ENCODE measurements at places on chromosomes 1 and 21.
A peak's percentile ranks its signal among the peaks of the same experiment; 100 is the strongest.

DNA sequence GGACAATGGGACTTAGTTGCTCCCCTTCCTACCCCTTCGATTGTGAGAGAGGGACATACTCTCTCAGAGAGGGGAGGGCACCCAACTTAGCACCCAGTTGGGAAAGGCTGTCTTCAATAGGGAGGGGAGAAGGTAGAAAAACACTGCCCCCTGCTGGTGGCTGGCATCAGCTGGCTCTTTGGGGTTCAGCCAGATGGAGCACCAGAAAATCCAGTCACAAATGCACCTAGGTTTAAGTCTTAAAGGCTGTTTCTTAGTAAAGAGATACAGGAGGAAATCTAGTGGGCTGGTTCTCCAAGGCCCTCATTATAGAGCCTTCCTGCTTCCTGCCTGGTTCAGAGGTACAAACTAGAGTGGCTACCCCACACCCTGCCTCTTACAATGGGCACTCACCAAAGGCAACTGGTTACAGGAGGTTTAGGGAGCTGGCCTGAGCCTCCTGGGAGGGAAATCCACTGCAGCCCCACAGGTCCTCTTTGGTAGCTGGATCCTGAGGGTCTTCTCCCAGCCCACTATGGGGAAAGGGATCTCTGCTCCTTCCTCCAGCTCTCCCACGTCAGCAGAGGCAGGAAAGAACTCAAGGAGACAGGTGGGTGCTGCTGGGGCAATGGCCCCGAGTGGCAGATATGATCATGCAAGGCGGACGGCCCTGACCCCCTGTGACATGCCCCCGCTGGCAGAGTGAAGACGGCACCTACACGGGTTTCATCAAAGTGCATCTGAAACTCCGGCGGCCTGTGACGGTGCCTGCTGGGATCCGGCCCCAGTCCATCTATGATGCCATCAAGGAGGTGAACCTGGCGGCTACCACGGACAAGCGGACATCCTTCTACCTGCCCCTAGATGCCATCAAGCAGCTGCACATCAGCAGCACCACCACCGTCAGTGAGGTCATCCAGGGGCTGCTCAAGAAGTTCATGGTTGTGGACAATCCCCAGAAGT, 28.3 kb downstream of the EIF2D start:
- DNase-seq, result peak; percentile 76

- no peak for DNase-seq
Observed at GRCh38 chr1:206001476-206001888, 1.7 kb downstream of the RAB7B start.

- DNase-seq, result no peak
Observed at GRCh38 chr1:2276803-2277580, 48.9 kb downstream of the SKI start.

DNA sequence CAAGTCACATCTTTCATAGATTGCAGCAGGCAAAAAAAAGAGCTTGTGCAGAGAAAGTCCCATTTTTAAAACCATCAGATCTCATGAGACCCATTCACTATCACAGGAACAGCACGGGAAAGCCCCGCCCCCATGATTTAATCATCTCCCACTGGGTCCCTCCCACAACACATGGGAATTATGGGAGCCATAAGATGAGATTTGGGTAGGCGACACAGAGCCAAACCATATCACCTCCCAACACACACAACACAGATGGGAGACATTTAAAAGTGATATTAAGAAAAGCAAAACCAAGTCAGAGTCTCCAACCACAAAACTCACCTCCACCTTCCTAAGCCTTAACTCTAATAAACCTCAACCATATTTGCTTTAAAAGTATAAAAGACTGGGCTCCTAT, 61.5 kb upstream of the TIAM1 start:
- DNase-seq, result no peak

DNA sequence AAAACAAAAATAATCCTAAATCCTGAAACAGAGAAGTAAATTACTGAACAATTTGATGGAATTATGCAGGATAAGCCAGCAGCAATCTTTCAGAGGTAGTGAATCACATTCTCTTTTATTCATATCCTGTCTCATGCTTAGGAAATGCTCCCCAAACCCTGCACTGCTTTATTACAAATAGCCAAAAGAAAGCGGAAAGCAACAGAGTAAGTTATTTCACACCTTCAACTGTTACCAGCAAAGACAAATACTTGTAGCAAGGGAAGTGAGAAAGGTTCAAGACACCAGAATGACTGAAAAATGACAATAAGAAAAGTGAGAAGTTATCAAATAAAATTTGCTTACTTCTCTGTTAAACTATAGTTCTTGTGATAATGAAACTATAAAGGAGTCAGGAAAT, 6.2 kb downstream of the ZRANB2 start:
- no peak for DNase-seq

- no peak for DNase-seq
Observed at GRCh38 chr1:2043886-2044285, 6.3 kb upstream of the PRKCZ start.

GRCh38 chr1:243924588-243925349, 74.7 kb upstream of the AKT3 start:
- no peak for DNase-seq

- DNase-seq, result no peak
Observed at GRCh38 chr1:231936983-231937775, 310.6 kb downstream of the DISC1 start.

GRCh38 chr21:34914239-34914638, 134.9 kb downstream of the RUNX1 start:
- DNase-seq, result no peak

- peak; percentile 36 for DNase-seq
Observed at GRCh38 chr1:246772686-246773085, 48.5 kb downstream of the SCCPDH start.

DNA sequence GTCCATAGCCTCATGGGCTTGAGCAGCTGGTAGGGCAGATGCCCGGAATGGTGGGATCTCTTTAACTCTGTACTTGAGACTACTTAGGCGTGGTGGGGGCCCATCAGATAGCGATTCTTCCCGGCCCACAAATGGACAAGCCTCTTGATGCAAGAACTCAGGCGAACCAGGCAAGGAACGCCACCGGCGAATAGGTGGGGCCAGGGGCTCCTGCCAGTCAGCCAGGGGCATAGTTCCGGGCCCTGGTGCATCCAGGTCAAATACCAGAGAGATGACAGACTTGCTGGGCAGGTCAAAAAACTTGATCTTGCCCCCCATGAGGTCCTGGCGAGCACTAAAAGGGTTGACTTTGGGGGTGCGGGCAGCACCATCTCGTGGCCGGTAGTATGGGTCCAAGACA, 4.8 kb upstream of the MUTYH start:
- no peak for DNase-seq

- DNase-seq, result no peak
Observed at GRCh38 chr1:97210307-97210706, 488.7 kb downstream of the PTBP2 start.

GRCh38 chr1:204477036-204477740, 17.4 kb downstream of the PIK3C2B start:
- no peak for DNase-seq

DNA sequence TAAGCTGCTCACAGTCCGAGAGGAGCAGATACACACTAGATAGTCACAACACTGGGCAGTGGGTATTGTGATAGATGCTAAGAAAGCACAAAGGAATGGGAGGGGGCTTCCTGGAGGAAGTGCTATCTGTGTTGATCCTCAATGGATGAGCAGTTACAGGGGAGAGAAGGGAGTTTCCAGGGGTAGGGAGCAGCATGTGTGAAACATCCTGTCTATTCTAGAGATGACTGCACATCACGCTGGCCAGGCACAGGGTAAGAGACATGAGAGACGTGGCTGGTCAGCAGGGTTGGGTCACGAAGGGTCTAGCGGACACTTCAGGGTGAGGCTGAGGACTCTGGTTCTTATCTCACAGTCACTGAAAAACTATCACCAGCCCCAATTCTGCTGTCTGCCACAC, 235.2 kb downstream of the TRABD2B start:
- DNase-seq, result no peak

DNA sequence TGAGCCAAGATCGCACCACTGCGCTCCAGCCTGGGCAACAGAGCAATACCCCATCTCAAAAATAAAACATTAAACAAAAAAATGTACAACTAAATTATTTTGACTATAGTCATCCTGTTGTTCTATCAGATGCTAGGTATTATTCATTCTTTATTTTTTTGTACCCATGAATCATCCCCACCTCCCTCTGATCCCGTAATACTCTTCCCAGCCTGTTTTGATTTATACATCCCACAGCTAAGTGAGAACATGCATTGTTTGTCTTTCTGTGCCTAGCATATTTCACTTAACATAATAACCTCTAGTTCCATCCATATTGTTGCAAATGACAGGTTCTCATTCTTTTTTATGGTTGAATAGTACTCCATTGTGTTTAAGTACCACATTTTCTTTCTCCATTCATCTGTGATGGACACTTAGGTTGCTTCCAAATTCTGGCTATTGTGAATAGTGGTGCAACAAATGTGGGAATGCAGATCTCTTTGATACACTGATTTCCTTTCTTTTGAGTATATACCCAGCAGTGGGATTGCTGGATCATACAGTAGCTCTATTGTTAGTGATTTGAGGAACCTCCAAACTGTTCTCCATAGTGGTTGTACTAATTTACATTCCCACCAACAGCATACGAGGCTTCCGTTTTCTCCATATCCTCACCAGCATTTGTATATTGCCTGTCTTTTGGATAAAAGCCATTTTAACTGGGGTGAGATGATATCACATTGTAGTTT, 84.4 kb downstream of the MACF1 start:
- DNase-seq, result no peak

DNA sequence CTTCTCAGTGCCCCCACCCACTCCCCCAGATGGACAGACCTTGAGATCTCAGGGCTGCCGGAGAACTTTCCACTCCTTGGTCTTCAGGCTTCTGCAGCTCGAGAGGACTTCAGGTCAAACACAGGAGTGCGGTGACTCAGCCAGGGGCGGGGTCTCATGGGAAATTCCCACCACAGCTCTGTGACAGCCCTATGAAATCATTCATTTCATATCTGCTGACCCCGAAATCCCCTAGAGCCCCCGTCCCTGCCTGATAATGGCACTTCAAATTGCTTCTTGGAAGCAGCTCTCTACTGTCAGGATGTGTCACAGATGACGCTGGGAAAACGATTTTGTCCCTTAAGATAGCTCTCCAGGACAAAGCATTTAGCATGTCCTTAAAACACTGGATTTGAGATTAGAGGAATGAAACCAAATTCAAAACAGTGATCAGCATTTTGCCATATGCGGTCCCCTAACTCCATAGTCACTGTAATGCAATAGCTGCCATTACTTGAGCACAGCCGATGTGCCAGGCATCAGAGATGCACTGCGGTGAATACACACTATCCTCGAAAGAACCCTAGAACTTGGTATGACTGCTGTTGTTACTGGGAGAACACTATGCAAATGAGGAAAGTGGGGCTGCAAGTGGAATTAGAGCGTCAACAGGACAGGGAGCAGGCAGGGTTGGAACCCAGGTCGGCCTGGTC, at the start of gene TNFRSF9:
TSS of gene TNFRSF9 (minus strand) at position 95 of the 692 bp plus-strand sequence. CDS start 845 bp downstream, outside the sequence.
- DNase-seq, result no peak

DNA sequence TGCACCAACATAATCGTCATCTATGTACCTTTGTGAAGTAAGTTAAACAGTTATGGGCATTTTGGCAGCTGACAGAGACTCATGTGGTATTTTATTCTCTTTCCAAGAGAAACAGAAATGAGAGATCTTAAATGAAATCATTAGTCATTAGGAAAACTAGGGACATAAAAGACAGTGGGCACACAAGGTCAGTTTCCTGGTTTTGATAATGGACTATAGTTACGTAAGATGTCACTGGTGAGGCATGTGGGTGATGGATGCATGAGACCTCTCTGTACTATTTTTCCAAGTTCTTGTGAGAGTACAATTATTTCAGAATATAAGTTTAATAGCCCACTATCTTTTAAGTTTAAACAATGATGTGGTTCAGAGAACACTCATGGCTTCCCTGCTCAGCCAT, 216.9 kb downstream of the APP start:
- DNase-seq, result no peak

- DNase-seq, result no peak
Observed at GRCh38 chr21:21971384-21971783, 973.2 kb downstream of the NCAM2 start.
